ENCODE measurements at places on chromosomes 7 and 10.
A peak's percentile ranks its signal among the peaks of the same experiment; 100 is the strongest.

DNA sequence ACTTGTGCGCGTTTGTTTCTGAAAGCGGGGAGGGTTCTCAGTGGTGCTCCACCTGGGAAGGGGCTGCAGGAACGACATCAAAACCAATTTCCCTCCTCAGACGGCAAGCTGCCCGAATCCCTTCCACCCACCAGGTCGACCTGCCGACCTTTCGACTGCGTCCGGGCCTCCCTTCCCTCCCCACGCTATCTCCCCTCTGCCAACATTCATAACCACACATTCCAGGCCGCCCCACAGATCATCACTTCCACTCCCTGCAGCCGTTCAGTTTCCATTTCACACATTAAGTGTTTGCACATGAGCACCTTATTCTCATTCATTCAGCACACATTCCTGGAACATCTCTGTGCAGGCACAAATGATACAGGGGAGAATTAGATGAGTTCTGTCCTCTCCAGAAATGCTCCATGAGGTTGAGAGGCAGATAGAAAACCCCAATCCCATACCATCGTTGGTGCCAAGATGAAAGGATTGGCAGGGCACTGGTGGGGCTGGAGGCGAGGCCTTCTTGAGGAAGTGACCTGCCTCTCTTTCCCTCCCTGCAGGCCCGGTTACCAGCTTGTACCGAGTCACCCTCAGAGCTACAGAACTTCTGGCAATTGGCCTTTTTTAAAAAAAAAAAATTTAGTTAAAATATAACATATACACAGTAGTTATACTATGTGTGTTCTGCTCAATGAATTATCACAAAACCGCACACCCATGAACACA lies 70.0 kb downstream of the MINDY4 start:
- DNase-seq = peak; percentile 48

- no peak for DNase-seq
Measured at GRCh38 chr10:96272316-96273280, 1.2 kb upstream of the BLNK start.

GRCh38 chr10:85318809-85319807 lies 990.7 kb downstream of the CCSER2 start:
- no peak for DNase-seq

DNA sequence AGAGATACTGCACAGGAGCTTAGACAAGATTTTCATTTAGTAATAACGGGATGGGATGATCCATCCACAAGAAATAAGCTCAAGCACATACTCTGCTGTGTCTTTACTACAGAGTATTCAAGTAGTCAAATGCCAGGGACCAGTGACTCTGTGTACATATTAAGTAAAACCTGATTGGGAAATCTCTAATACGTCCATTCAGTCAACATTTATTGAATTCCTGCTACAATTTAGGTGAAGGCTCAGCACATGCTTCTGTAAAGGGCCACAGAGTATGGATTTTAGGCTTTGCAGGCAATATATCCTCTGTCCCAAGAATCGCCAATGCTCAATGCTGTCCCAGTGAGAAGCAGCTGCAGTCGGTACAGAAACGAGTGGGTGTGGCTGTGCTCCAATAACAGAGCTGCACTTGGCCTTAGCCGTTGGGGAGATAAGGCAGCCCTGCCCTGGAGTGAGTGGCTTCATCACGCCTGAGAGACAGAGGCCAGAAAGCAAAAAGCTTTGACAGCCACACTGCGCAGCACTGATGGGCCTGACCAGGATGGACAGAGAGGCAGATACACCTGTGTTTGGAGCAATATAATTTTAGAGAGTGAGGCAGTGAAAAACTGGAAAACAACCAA lies 186.8 kb downstream of the PARD3 start:
- no peak for DNase-seq

GRCh38 chr7:143183024-143183423 lies at the start of gene TAS2R39:
Gene TAS2R39, plus strand, starts transcription at chr7:143183419. Its CDS starts 0 bp downstream, at chr7:143183419.
- DNase-seq = no peak

DNA sequence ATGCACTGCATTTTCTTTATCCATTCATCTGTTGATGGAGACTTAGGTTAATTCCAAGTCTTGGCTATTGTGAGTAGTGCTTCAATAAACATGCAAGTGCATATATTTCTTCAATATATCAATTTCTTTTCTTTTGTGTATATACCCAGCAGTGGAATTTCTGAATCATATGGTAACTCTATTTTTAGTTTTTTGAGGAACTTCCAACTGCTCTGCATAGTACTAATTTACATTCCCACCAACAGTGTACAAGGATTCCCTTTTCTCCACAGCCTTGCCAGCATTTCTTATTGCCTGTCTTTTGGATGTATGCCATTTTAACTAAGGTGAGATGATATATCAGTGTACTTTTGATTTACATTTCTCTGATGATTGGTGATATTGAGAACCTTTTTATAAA lies 145.2 kb downstream of the LYZL1 start:
- DNase-seq = no peak

GRCh38 chr10:91198781-91199180 lies 21.7 kb upstream of the PCGF5 start:
- peak; percentile 88 for DNase-seq

DNA sequence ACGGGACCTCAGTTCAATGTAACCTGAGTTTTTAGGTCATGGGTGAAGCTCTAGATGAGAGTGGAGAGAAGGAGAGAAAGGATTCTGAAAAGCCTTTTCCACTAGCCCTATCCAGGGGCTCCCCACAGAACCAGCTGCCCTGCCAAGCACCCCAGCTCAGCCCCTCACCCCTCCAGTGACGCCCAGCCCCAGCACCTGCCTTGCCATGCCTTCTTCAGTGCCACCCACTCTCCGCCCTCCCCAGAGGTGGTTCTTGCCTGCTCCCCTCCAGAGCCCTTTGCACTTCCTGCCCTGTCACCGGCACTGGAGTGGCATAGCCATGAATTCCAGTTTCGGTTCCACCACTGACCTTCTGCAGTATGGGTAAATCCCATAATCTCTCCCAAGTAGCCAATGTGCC lies 70.1 kb downstream of the PCGF5 start:
- no peak for DNase-seq

- no peak for DNase-seq
Measured at GRCh38 chr7:15140431-15140830, 237.9 kb upstream of the DGKB start.

DNA sequence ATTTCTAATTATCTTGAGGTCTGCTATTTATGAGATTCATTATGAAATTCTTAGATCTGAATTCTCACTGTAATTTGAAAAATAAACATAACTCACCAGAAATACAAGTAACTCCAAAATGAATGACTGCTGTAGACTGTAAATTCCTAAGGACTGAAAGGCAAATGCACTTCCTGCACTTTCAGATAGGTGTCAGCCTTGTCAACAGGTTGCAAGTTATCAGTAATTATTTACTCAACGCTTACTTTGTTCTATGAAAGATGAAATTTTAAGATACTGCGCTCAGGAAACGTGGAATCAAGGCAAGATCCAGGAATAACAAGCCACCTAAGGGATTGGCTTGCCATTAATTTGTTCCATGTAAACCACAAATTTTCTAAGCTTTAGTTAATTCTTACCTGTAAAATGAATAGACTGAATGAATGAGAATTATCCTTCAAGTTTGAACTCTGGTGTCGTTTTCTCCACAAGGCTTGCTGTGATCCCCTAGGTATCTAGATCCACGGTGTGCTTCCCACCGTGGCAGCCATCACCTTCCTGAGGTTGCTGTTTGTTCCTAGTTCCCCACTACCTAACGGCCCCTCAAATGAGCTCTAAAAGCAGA lies 12.6 kb downstream of the DHX32 start:
- DNase-seq = peak; percentile 55

DNA sequence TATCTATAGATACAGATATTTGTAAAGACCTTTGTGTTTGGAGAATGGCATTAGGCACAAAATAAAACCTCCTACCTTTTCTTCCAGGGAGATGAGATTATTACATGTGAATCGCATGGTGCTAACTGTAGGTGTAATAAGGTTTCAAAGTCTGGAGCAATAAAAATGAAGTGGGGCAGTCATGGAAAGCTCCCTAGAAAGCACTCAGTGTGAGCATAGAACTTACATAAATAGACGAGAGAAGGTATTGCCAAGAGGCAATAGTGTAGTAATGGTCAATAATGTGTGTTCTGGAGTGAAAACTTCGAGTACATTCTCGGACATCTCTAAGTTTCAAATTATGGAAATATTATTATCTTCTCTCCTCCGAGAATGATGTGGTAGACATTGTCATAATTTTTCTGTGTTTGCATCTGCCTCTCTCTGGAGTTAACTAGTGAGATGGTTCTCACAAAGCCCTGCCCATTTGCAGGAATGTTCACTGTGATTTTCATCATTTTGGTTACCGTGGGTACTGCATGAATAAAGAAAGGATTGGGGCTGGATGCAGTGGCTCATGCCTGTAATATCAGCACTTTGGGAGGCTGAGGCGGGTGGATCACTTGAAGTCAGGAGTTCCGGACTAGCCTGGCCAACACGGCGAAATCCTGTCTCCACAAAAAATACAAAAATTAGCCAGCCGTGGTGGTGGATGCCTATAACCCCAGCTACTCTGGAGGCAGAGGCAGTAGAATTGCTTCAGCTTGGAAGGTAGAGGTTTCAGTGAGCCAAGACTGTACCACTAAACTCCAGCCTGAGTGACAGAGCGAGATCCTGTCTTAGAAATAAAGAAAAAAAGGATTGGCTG lies 10.6 kb downstream of the VIM start:
- DNase-seq = peak; percentile 93

GRCh38 chr7:151122276-151122675 lies 36.0 kb downstream of the AGAP3 start:
- DNase-seq = no peak

- DNase-seq = peak; percentile 13
Measured at GRCh38 chr7:96179341-96179740, 142.6 kb downstream of the SLC25A13 start.

DNA sequence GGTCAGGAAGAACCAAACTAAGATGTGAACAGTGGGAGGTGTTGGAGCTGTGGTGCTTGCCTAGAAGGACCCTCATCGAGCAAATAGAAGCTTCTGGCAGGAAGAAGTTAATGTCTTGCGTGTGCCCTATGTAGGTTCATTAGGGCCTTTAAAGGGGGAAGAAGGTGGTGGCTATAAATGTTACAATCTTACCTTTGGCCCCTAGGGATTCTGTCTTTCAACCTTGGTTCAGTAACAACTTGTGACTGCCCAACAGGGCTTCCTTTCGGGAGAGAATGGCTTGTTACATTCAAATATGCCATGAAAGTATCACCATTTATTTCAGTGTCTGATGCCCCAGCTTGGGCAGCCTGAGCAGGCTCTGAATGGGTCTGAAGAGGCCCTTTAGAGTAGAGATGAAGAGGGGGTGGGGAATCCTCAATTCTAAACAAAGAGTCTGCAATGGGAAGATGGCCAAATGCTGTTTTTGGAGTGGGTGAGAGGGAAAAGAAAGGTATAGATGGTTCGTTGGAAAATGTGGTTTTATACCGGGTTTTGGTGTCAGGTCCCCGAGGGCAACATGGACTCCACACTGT lies 108.0 kb downstream of the TCF7L2 start:
- DNase-seq = no peak

GRCh38 chr7:154371424-154371823 lies 319.2 kb downstream of the DPP6 start:
- no peak for DNase-seq

DNA sequence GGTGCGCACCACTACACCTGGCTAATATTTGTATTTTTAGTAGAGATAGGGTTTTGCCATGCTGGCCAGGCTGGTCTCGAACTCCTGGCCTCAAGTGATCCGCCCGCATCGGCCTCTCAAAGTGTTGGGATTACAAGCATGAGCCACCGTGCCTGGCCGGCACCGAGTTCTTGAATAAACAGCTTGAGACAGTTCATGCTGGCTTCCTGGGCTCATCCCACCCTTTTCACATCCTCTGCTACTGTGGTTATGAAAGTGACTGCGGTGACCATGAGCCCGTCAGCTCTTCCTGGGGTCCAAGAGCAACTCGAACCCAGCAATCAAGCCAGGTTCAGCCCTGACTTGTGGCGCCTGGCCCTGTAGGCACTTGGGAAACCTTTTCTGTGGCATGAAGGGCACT lies 38.7 kb downstream of the HIP1 start:
- DNase-seq = no peak

DNA sequence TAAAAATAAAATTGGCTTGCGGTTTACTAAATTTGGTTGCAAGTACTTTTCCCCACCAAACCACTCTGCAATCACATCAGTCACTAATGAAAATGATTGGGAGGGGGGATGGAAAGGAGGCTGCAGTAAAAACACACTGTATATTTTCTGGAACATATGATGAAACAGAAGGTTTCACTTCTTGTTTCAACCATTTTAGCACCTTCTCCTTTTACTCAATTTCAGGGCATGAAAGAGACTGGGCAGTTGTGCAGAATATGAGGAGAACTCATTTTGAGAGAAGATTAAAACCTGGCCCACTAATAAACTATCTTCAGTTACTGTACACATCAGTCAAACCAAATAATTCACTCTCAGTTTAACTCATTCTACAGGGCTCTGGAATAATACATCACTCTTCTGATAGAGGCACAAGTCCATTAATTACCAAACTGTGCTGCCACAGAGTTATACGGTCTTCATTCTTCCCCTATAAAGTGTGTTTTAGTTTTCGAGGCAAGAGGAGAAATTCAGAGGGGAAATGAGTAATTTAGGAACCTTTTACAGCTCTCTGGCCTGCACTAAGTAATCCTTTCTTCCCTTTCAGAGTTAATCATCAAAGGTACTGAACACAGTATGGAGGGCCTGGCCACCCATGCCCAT lies 25.5 kb downstream of the JAZF1 start:
- DNase-seq = no peak

GRCh38 chr10:29465384-29465783 lies 169.4 kb downstream of the SVIL start:
- DNase-seq = no peak

- DNase-seq = peak; percentile 44
Measured at GRCh38 chr10:102632394-102633111, 11.7 kb upstream of the TRIM8 start.

GRCh38 chr7:39702133-39702532 lies 78.8 kb downstream of the RALA start:
- DNase-seq = no peak

GRCh38 chr10:73744664-73744975 lies 448 bp downstream of the SEC24C start:
- peak; percentile 54 for DNase-seq

DNA sequence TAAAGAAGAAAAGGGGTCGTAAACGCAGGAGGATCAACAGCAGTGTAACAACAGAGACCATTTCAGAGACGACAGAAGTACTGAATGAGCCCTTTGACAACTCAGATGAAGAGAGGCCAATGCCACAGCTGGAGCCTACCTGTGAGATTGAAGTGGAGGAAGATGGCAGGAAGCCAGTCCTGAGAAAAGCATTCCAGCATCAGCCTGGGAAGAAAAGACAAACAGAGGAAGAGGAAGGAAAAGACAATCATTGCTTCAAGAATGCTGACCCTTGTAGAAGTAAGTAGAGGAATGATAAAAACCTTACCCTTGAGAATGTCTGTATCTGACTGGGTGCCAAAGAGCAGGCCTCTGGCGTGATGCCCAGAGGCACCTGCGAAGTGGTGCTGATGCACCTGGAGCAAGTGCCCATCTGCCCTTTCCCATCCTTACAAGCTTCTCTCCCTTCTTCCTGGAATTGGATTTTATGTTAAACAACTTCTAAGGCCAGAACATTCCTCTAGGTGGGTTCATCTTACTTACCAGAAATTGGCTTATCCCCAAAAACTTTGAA lies 86.4 kb upstream of the SAMD8 start:
- DNase-seq = no peak

Measured in AG10803 (cell line).